Activated CD8-positive, alpha-beta T cell treated with anti-CD3 and anti-CD28 coated beads, Interleukin-2, amount 10 ng/mL, durations not matched to agents 7 days and 5 days (primary cell): ENCODE measurements at places on chromosomes 12 and 14. TPM values are rescaled to one million over a fixed set of nuclear protein-coding genes. Genes with fewer than 3 reads are reported as not detected.

Gene ABHD12B
- total RNA-seq: not detected

Gene CCDC177
- not detected for total RNA-seq

Gene OTOGL
- not detected for total RNA-seq

Gene TMEM229B
- 9.9 TPM for total RNA-seq

Gene IGF1
- total RNA-seq: 1.2 TPM

Gene RAD9B
- 2.3 TPM for total RNA-seq

Gene PLA2G1B
- total RNA-seq: not detected

Gene ESR2
- not detected for total RNA-seq

Gene OLR1
- total RNA-seq: not detected

Gene GPR84
- 0.57 TPM for total RNA-seq

Gene HCAR1
- total RNA-seq: 0.08 TPM

Gene PAH
- not detected for total RNA-seq

Gene ACVRL1
- not detected for total RNA-seq

Gene DLK1
- total RNA-seq: not detected

Gene TAS2R19
- total RNA-seq: 2.1 TPM

Gene PLXNC1
- total RNA-seq: 43.8 TPM

Gene MYF6
- total RNA-seq: not detected

Gene A2M
- total RNA-seq: not detected

Gene CCDC88C
- total RNA-seq: 153 TPM

Gene ARHGEF25
- total RNA-seq: 0.37 TPM

Gene KRT7
- 14.4 TPM for total RNA-seq

Gene PFKM
- 22.7 TPM for total RNA-seq

Gene BDKRB1
- not detected for total RNA-seq

Gene DTD2
- 17.7 TPM for total RNA-seq

Gene DPPA3
- total RNA-seq: not detected

Gene SLC39A2
- total RNA-seq: not detected

Gene DHRS2
- 0.24 TPM for total RNA-seq

Gene HAL
- 0.74 TPM for total RNA-seq

Gene MANSC1
- total RNA-seq: 0.13 TPM

Gene SLC5A8
- not detected for total RNA-seq

Gene TAS2R13
- 1.0 TPM for total RNA-seq

Gene BIN2
- 161 TPM for total RNA-seq

Gene CALM1
- total RNA-seq: 821 TPM

Gene KCNC2
- total RNA-seq: not detected

Gene GPR137C
- 1.7 TPM for total RNA-seq

Gene OR4N2
- not detected for total RNA-seq

Gene KANSL2
- 54.3 TPM for total RNA-seq

Gene KRT8
- not detected for total RNA-seq

Gene KCNH5
- not detected for total RNA-seq

Gene PRH2
- total RNA-seq: not detected

Gene PDE3A
- not detected for total RNA-seq

Gene TAS2R8
- not detected for total RNA-seq

Gene SERPINA9
- total RNA-seq: not detected

Gene CD27
- 112 TPM for total RNA-seq

Gene DHRS4
- total RNA-seq: 18.3 TPM

Gene ARID4A
- total RNA-seq: 28.0 TPM

Gene INTS13
- total RNA-seq: 58.3 TPM

Gene PTGER2
- 119 TPM for total RNA-seq

Gene C12orf75
- 301 TPM for total RNA-seq

Gene VDR
- total RNA-seq: 14.5 TPM

Gene CACNA1C
- 0.08 TPM for total RNA-seq
